ENCODE measurements at places on chromosomes 7 and 10.

- no peak overlapping the region for H3K4me3 ChIP-seq
- no peak overlapping the region for H3K27ac ChIP-seq
- no peaks in the 10 kb centered on the region for H3K27me3 ChIP-seq
- DNase-seq: no peak
- H3K36me3 ChIP-seq: no peaks in the 10 kb centered on the region
- peaks cover 26% of the 10 kb centered on the region for H3K4me1 ChIP-seq
Measured at GRCh38 chr7:131026297-131027000, 292.4 kb upstream of the KLF14 start.

- no peak overlapping the region for H3K4me3 ChIP-seq
- no peaks in the 10 kb centered on the region for H3K36me3 ChIP-seq
- no peaks in the 10 kb centered on the region for H3K27me3 ChIP-seq
- H3K27ac ChIP-seq: no peak overlapping the region
- H3K4me1 ChIP-seq: no peaks in the 10 kb centered on the region
Measured at GRCh38 chr10:28471652-28472050, 61.3 kb upstream of the WAC start.

DNA sequence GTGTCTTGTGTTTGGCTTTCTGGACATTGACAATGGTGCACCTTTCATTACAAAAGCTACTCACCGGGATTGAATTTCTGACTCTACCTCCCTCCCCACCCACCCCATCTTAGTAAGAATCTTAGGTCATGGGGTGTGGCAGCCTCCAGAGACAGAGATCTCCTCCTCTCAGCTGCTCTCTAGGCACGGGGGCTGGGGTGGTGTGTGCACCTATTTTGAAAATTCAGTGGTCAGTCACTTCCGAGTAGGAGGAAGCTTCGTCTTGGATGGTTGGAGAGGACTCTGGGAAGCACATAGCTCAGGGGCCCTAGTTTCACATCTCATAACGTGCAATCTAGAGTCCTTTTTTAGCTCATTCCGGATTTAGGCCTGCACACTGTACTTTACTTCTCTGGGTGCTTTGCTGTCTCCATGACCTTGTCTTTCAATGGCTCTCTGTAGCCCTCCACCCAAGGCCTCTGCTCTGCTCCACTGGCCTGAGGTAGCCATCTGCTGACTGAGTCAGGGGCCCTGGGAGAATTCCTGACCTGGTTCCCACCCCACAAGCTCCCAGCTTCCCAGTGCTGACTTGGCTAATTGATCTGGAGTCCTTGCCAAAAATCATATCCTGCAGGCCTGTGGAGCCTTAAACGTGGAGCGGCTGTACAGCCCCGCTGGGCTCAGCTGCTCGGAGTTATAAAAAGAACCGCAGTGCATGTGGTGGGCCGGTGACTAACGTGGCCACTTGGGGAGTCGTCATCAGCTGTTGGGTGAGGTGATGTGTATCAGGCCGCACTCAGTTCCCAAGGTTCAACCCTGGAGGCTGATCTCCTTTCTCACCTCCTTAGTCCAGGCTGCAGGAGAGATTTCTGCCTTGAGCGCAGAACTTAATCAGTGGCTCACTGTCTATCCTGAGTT is 19.3 kb upstream of the ADAMTS14 start:
- H3K4me1 ChIP-seq: no peaks in the 10 kb centered on the region
- no peaks in the 10 kb centered on the region for H3K27me3 ChIP-seq
- H3K4me3 ChIP-seq: no peak overlapping the region
- no peak overlapping the region for H3K27ac ChIP-seq
- no peak for DNase-seq

- H3K27me3 ChIP-seq: no peaks in the 10 kb centered on the region
- DNase-seq: no peak
- H3K27ac ChIP-seq: no peak overlapping the region
- no peak overlapping the region for H3K4me3 ChIP-seq
- no peaks in the 10 kb centered on the region for H3K4me1 ChIP-seq
- H3K36me3 ChIP-seq: no peaks in the 10 kb centered on the region
Measured at GRCh38 chr10:119643306-119644204, 7.6 kb upstream of the BAG3 start.

GRCh38 chr7:93327006-93327633 is 95.0 kb downstream of the VPS50 start:
- no peak for DNase-seq
- no peak overlapping the region for H3K27ac ChIP-seq
- no peaks in the 10 kb centered on the region for H3K27me3 ChIP-seq
- no peaks in the 10 kb centered on the region for H3K4me1 ChIP-seq

DNA sequence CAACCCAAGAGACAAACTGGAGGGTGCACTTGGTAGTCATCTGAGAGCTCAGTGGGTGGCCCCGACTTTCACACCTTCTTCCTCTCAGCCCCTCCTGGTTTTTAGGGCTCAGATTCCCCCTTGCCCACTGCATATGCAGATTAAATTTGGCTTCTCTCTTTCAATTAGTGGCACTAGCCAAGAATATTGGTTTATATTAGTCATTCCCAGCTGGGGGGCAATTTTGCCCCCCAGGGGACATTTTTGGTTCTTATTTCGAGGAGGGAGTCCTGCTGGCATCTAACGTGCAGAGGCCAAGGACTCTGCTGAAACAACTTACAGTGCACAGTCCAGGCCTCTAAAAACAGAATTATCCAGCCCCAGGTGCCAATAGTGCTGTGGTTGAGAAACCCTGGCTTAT is 216.0 kb downstream of the RPS24 start:
- no peak for DNase-seq
- H3K27me3 ChIP-seq: no peaks in the 10 kb centered on the region
- no peaks in the 10 kb centered on the region for H3K36me3 ChIP-seq
- no peak overlapping the region for H3K27ac ChIP-seq

DNA sequence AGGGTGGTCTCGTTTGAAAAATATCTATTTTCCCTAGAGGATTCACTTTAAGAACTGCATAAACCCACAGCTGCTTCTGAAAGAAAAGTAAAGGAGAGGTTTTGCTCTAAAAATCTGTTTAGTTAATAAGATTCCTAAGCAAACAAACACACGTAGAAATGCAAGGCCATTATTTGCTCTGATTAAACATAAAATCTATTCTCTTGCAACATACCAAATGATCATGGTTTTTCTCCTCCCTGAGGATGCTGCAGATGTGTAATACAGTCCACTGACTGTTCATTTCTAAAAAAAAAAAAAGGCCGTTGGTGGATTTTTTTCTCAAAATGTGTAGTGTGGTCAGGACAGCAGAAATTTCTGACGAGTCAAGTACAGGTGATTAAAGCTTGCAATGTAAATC is 98.6 kb downstream of the BUB3 start:
- no peaks in the 10 kb centered on the region for H3K36me3 ChIP-seq
- DNase-seq: no peak
- H3K27ac ChIP-seq: no peak overlapping the region

GRCh38 chr10:29681676-29682448 is 47.1 kb upstream of the SVIL start:
- no peaks in the 10 kb centered on the region for H3K27me3 ChIP-seq
- H3K27ac ChIP-seq: no peak overlapping the region
- H3K4me3 ChIP-seq: no peak overlapping the region
- no peaks in the 10 kb centered on the region for H3K36me3 ChIP-seq

- no peak overlapping the region for H3K4me3 ChIP-seq
- peaks cover 19% of the 10 kb centered on the region for H3K36me3 ChIP-seq
- H3K4me1 ChIP-seq: peaks cover 8% of the 10 kb centered on the region
- H3K27ac ChIP-seq: no peak overlapping the region
Measured at GRCh38 chr7:25167262-25167843, 42.3 kb upstream of the CYCS start.

Data from stomach (tissue), 19 donors.